ENCODE measurements at places on chromosomes 4 and X.
A peak's percentile ranks its signal among the peaks of the same experiment; 100 is the strongest.

GRCh38 chr4:74235135-74235534 lies 73.1 kb upstream of the EPGN start:
- no peaks in the 10 kb centered on the region for H3K27me3 ChIP-seq
- no peak for DNase-seq
- no peak overlapping the region for H3K4me3 ChIP-seq
- no peaks in the 10 kb centered on the region for H3K36me3 ChIP-seq

- no peak overlapping the region for H3K27ac ChIP-seq
- H3K4me3 ChIP-seq = no peak overlapping the region
- no peaks in the 10 kb centered on the region for H3K4me1 ChIP-seq
- H3K27me3 ChIP-seq = no peaks in the 10 kb centered on the region
Measured at GRCh38 chr4:26272654-26273615, 47.9 kb upstream of the RBPJ start.

DNA sequence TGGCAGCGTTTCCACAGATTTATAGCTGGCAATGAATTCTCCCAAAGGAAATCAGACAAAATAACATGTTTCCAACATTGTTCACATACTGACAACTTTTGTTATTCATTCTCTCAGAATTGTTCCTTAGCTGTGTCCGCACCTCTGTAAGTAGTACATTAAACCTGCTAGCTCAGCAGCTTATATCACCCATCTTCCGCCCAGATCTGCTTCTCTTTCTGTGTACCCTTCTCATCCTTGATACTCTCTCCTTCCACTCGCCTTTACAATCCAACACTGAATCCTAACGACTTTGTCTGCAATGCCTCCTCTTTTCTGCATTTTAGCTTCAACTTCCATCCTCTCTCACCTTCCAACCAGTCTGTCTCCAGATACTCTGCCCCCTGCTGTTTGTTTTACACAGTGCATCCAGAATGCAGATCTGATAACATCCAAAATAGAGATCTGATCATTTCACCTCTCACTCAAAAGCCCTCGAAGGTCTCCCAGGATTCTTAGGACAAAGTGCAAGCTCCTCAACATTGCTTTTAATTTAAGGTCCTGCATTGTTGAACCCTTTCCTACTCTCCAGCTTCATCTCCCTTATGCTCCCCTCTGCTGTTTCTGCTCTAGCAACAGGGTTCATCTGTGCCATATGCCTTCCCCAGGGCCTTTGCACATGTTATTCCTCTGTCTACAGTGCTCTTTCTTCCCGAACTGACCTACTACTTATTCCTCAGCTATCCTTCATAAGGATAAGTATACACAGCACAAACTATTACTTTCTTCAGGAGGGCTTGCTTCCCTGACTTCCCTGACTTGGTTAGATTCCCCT lies 67.3 kb upstream of the VBP1 start:
- H3K36me3 ChIP-seq = no peaks in the 10 kb centered on the region
- no peak overlapping the region for H3K4me3 ChIP-seq
- no peaks in the 10 kb centered on the region for H3K4me1 ChIP-seq
- H3K27me3 ChIP-seq = peaks cover 2% of the 10 kb centered on the region

DNA sequence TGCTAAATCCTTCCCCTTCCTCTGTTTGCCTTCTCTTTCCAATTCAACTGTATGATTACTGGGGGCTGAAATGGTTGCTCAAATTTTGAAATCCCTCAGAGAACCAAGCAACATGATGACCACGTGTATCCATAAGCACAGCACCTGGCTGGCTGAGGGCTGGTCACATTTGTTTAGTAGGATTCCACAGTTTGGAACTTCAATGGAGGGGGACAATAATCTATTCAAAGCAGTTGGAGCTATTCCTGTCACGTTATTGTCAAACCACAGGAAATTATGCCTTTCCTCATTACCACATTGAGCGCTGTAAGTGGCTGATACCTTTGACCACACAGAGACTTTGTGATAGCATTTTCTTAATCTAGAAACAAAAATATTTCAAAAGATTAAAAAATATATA lies 7.0 kb downstream of the TMSB4X start:
- H3K27me3 ChIP-seq = no peaks in the 10 kb centered on the region
- H3K36me3 ChIP-seq = peaks cover 16% of the 10 kb centered on the region
- H3K4me1 ChIP-seq = peaks cover 10% of the 10 kb centered on the region
- no peak overlapping the region for H3K27ac ChIP-seq

DNA sequence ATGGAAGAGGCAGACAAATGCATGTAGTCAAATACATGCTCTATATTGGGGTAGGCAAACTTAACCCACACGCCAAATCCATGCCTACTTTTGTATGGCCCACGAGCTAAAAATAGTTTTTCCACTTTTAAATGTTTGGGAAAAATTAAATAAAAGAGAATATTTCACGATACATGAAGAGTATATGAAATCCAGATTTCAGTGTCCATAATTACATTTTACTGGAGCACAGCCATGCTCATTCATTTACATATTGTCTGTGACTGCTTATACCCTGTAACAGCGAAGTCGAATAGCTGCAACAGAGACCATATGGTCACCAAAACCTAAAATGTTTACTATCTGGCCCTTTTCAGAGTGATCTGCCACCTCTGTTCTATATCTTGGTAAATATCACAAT lies 257.4 kb upstream of the NOCT start:
- H3K4me3 ChIP-seq = no peak overlapping the region
- no peaks in the 10 kb centered on the region for H3K36me3 ChIP-seq
- peaks cover 3% of the 10 kb centered on the region for H3K4me1 ChIP-seq
- no peak overlapping the region for H3K27ac ChIP-seq

- no peaks in the 10 kb centered on the region for H3K27me3 ChIP-seq
- no peaks in the 10 kb centered on the region for H3K4me1 ChIP-seq
- DNase-seq = no peak
- H3K36me3 ChIP-seq = peaks cover 97% of the 10 kb centered on the region
Measured at GRCh38 chr4:73087871-73088270, 18.4 kb upstream of the COX18 start.

- H3K27ac ChIP-seq = no peak overlapping the region
- no peaks in the 10 kb centered on the region for H3K36me3 ChIP-seq
- peaks cover 4% of the 10 kb centered on the region for H3K4me1 ChIP-seq
- peak; percentile 31 for DNase-seq
Measured at GRCh38 chr4:54230484-54231418, 1.7 kb downstream of the PDGFRA start.

GRCh38 chr4:1988327-1988724 lies 20.4 kb downstream of the NELFA start:
- no peaks in the 10 kb centered on the region for H3K4me1 ChIP-seq
- H3K27me3 ChIP-seq = no peaks in the 10 kb centered on the region
- no peak overlapping the region for H3K27ac ChIP-seq
- H3K4me3 ChIP-seq = no peak overlapping the region
- peaks cover 86% of the 10 kb centered on the region for H3K36me3 ChIP-seq

- H3K27me3 ChIP-seq = no peaks in the 10 kb centered on the region
- no peak for DNase-seq
- no peaks in the 10 kb centered on the region for H3K4me1 ChIP-seq
- H3K4me3 ChIP-seq = no peak overlapping the region
Measured at GRCh38 chrX:16592194-16592770, 57.7 kb upstream of the S100G start.

DNA sequence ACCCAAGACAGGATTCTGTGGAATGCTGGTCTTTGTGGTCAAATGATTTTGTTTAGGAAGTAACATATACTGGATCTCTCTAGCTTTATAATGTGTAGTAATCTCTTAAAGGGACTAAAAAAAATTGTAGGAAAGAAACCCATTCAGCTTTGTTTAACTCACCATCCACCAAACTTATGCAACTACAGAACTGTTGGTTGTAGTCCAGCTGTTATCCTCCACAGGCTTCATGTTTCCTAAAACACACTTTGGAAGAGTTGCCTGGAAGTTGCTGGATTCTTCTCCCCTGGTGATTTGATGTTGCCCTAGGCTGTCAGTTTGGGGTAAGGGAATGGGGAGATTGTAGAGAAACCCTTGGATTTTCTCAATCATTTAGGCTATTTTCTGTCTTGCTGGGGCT lies 89.3 kb downstream of the RLIM start:
- H3K4me3 ChIP-seq = no peak overlapping the region
- H3K4me1 ChIP-seq = no peaks in the 10 kb centered on the region
- no peaks in the 10 kb centered on the region for H3K36me3 ChIP-seq
- DNase-seq = no peak
- H3K27ac ChIP-seq = no peak overlapping the region

GRCh38 chr4:54165438-54165837 lies 63.7 kb upstream of the PDGFRA start:
- DNase-seq = no peak
- H3K27me3 ChIP-seq = no peaks in the 10 kb centered on the region
- no peak overlapping the region for H3K4me3 ChIP-seq
- H3K36me3 ChIP-seq = no peaks in the 10 kb centered on the region
- no peaks in the 10 kb centered on the region for H3K4me1 ChIP-seq

DNA sequence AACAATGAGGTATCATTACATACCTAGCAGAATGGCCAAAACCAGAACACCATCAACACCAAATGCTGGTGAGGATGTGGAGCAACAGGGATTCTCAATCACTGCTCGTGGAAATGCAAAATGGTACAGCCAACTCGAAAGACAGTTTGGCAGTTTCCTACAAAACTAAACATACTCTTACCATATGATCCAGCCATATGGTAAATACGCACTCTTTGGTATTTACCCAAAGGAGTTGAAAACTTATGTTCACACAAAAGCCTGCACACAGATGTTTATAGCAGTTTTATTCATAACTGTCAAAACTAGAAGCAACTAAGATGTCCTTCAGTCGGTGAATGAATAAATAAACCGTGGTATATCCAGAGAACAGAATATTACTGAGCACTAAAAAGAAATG lies 7.8 kb downstream of the CASP3 start:
- DNase-seq = no peak
- H3K27me3 ChIP-seq = no peaks in the 10 kb centered on the region
- H3K4me3 ChIP-seq = no peak overlapping the region
- peaks cover 8% of the 10 kb centered on the region for H3K36me3 ChIP-seq
- no peaks in the 10 kb centered on the region for H3K4me1 ChIP-seq

Measured in neuronal stem cell (in vitro differentiated cells).